ENCODE measurements at places on chromosomes 6 and 20. TPM values are rescaled to one million over a fixed set of nuclear protein-coding genes. Genes with fewer than 3 reads are reported as not detected.

Gene GJA1
- total RNA-seq = 484 TPM

Gene APOBEC2
- total RNA-seq = not detected

Gene ZBTB12
- total RNA-seq = 1.9 TPM

Gene TTPAL
- total RNA-seq = 26.4 TPM

Gene EPPIN
- total RNA-seq = 0.42 TPM

Gene MUCL3
- total RNA-seq = not detected

Gene MANEA
- 10.1 TPM for total RNA-seq

Data from suprapubic skin (tissue), 4 donors.